ENCODE measurements at places on chromosomes 7 and 10.

GRCh38 chr7:21317966-21318915 lies 109.6 kb upstream of the SP4 start:
- no peak for DNase-seq

DNA sequence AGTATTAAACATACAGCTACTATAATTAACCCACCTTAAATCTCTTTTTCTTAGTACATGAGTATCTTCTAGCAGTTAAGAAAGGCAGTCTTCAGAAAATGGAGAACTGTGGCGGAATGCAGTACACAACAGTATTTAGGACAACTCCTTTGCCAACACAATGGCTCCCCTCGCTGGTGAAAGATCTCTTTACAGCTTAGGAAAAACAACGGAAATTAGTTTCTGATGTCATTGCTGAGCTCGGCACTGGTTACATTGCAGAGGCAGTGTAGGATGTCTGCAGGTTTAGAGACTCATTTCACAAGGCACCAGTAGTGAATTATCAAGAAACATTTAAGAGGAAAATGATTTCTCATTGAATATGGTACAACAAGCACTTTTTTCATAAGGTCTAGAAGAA lies 43.4 kb downstream of the GLRX3 start:
- peak; percentile 59 for DNase-seq

GRCh38 chr10:43226441-43226840 lies 40.4 kb downstream of the RASGEF1A start:
- no peak for DNase-seq

GRCh38 chr10:122988501-122988900 lies 8.3 kb downstream of the PSTK start:
- no peak for DNase-seq

- DNase-seq: no peak
Observed at GRCh38 chr7:30476459-30477145, 2.0 kb downstream of the NOD1 start.

DNA sequence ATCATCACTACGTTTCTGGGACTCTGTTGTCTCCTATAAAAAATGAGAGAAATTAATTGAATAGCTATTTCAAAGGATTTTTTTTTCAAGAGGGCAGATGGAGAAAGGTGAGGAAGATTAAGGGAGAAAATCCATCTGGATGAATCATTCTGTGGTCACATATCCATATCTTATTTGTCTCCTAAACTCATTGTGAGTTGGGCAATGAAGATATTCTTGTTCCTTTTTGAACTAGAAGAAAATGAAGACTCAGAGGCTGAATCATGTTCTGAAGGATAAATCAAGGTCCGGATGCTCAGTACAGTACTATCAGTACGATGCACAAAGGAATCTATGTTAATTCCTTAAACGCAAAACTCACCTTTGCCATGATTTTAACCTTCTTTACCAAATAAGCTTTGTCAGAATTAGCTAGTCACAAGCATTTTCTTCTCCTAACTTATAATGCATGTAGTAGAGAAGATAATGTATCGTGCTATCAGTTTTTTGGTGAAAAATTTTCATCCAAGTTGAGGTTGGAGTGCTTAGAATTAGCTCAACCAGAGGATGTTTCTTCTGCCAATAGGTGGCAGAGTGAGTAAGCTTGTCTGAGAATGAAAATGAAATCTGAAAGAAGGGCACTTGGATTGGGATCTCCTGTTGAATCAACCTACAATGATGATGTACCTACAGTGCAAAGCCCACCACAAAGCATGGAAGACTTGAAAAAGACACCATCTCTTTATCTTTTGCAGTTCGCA lies 446.9 kb downstream of the KIF20B start:
- no peak for DNase-seq

- DNase-seq: no peak
Observed at GRCh38 chr7:100090527-100091410, 2.0 kb downstream of the COPS6 start.

GRCh38 chr7:38413784-38414183 lies 140.3 kb upstream of the TARP start:
- no peak for DNase-seq

DNA sequence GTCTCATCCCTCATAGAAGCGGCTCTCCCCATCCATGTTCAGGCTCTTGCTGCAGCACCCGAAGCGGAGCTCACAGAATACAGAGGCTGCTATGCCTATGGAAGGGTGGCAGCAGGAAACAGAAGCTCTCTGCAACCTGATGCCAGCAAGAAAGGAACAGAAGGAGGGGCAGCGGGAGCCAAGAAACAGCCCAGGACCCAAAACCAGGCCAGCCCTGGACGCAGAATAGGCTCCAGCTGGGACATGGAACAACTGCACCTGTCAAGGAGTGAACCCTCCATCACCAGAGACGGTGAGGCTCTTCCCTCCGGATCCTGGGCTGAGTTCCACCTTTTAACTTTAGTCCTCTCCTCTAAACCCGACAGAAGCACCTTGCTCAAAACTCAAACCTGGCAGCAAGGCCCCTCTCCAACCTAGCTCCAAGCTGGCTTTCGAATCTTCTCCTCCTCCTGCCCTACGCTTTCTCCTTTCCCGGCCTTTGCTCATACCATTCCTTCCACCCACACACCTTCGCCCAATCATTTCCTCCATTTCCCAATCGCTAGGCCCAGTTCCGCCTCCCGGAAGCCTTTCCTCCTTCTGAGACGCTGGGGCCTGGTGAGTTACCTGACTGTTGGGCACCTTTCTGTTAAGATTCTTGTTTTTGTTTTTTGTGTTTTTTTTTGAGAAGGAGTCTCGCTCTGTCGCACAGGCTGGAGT lies 122.8 kb upstream of the ZNF92 start:
- DNase-seq: peak; percentile 45

DNA sequence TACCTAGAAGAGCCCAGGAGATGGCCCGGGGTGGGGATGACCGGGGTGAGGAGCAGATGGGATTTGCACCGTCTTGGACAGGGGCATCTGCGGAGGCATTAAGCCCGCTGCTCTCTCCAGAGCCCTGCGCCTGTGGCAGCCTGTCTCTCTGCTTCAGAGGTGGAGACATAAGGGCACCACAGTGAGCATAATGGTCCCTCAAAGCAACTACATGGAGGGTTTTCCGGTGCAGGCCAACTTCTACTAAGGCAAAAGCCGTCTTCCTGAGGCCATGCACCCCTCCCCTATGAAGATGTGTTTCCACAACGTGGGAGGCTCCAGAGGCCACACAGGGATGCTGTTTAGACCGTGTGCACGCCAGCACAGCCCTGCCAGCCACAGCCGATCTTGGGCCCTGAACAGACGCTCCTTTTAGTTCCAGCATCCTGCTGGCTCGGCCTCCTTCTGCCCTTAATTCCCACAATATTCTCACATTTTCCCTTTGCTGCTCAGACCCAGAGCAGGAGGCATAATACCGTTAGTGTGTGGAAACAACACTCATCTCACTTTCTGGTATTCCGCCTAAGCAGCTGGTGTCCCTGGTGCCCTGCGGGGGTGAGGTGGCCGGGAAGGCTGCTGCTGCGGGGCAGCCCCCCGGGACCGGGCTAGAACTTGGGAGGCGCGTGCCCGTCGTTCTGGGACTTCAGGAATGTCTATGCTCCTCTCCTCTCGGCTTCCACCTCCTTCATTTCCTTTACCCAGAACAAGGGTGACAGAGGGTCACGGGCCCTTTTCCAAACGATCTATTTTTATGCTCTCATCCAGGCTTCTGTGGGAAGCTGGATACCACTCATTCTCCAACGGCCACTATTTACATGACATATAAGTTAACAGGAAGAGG lies 266.9 kb downstream of the TNS3 start:
- no peak for DNase-seq

DNA sequence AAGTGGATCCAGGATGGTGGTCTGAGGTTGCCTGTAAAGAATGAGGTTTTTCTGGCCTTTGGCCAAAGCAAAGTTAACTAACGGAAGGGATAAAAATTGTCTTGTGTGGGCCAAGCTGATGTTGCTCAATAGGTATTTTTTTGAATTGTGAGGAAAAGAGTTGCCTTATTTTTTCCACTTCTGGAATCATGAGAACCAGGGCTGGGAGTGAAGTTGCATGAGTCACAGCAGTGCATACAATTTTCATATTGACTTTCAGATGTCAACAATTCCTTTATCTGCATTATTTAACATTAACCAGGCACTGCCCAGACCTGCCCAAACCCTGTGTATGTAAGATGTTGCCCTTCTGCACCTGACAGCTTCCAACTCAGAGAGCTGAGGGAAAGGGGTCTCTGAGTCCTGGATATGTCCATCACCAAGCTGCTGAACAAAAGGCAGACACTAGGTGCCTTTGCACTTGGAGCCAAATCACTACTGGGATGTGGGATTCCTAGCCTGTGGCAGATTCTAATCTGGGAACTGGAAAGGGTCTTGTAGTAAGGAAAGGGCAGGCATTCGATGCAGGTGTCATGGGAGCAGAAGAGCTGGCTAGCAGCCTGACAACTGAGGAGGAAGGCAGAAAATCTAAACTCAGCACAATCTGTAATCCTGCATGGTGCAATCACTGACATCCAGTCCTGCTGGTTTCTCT lies 52.3 kb upstream of the SLC35B4 start:
- DNase-seq: no peak

GRCh38 chr7:87058744-87059524 lies 520 bp downstream of the ELAPOR2 start:
- peak; percentile 36 for DNase-seq

DNA sequence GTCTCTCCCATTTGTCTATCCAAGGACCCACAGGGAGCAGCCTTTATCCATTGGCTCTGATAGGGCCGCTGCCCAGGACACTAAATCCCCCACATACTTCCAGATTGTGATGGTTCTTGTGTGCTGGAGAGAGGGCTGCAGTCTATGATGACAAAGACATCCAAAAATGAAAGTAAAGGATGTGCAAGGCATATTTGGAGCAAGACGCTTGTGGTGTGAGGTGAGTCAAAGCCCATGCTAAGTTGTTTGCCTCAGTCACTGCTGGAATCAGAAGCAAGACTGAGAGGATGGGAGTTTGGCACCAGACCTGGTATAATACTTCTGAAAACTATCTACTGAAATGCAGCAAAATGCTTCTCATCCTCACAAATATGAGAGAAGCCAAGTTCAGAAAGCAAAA lies 22.7 kb downstream of the ZNF22 start:
- no peak for DNase-seq

DNA sequence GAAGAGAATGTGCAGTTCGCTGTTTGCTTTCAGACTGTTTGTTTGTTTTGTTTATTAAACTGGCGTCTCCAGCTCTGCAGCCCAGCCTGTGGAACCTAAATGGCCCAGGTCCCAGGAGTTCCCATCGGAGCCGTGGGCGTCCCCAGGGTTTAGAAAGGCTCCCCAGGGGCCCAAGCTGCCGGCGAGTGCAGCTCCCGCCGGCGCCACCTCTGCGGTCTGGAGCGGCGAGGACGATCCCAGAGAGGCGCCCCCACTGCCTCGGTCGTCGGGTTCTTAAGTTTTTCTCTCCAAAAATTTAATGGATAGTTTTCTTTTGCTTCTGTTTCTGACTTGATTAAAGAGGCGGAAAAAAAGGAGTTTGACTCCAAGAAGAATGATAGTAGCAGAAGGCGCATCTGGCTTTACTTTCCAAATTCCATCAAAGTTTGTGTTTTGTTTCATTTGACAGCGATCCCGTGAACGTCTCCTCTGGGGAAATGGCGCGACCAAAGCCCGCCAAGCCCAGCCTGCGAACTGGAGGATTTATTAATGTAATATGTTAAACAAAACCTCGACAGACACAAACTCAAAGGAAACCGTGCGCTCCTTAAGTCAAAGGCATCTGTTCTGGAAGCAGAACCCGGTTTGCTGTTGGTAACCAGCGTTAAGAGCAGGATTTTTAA lies 718 bp upstream of the FZD1 start:
- peak; percentile 36 for DNase-seq

DNA sequence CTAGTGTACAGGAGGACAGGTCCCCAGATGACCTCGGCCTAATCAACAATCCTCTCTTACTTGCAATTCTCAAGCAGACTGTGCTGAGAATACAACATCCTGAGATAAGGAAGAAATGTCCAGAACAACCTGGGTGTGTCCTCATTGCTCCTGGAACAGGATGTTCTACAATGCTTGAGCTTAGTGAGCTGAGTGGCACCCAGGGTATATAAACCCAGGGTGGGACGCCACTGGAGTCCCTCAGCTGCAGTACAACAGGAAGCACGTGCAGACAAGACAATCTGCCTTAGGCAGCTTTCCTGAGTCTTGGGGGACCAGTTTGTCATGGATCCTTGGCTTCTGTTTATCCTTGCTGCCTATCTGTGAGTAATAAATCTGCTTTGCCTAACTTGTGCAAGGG lies 27.7 kb upstream of the SLC25A13 start:
- no peak for DNase-seq

- DNase-seq: no peak
Observed at GRCh38 chr7:24137338-24137737, 146.7 kb upstream of the NPY start.

GRCh38 chr10:95474228-95475002 lies 86.8 kb downstream of the SORBS1 start:
- DNase-seq: no peak

DNA sequence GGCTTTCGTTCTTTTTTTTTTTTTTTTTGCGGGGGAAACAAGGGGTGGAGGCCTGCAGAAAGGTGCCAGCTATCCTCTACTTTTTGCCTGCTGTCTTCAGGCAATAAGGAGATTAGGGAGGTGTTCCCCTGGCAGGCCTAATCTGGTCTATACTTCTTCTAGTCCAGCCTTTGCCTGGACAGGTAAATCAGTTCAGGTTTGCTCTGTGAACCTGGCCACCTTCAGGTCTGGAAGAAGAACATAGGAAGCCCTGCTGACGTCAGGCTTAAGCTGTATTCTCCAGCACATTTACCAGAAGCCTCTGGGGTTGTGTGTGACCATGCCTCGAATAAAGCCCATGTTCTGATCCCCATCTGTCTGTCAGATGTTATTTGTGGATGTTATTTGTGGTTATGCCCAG lies 115.4 kb downstream of the SDK1 start:
- no peak for DNase-seq

DNA sequence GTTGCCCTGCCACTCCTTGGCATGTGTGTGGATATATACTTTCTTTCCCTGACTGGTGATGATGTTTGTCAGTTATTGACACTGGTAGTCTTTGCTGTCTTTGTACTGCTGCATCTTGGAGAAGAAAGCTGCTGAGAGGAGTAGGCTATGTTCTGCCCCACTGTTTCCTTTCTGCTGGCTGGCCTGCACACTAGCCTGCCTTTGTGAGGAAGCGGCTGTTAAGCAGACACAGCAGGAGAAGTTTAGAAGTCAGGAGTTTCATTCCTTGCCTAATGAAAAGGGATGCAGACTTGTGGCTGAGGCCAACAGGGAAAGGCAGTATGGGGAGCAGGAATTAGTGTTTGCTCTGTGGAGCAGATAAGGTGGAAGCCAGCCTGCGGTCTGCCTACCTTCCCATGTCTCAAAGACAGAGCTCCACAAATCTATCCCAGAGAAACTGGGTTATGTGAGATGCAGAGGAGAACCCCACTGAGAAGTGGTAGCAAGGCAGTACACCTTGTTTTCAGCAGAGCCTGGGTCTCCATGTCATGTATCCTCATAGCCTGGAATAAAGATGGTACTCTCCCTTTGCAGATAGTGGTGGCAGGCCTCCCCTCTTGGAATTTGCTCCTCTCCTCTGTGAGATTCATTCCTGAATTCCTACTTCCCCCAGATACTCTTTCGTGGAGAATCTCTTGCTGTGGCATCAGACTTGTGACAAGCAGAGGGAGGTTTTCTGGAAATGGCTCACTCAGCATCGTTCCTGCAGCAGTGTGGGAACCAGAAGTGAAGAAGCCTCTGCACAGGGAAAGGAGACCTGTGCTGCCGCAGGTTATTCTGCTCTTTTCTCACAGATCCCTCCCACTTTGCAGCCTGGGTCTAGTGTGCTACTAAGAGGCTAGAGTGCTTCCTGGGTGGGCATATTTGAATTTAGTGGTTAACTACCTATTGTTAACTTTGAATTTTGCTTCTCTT lies 130.2 kb downstream of the LRRC4 start:
- DNase-seq: peak; percentile 57

Data from ELF-1 (cell line).